ENCODE measurements at places on chromosomes 1 and 21.

GRCh38 chr1:164473544-164473943 is 85.4 kb upstream of the PBX1 start:
- DNase-seq, result no peak

DNA sequence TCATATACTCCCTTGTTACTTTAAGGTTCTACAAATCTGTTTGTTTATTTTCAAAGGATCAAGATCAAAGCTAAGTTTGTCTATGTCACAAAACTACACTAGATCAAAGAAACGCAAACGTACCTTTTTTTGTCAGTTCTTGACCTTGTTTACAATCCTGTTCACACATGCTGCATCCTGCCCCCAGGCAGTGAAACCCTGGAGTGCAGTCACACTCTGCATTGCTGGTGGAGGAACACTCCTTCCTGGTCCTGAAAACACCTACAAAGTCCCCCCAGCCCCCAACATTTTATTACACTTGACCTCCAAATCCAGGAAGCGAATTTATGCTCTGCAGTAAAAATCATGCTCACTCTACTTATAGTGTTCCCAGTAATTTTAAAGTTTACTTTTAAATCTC is 2.6 kb downstream of the TNFRSF9 start:
- DNase-seq, result no peak

GRCh38 chr1:67815303-67816094 is 17.8 kb downstream of the GNG12 start:
- no peak for DNase-seq

DNA sequence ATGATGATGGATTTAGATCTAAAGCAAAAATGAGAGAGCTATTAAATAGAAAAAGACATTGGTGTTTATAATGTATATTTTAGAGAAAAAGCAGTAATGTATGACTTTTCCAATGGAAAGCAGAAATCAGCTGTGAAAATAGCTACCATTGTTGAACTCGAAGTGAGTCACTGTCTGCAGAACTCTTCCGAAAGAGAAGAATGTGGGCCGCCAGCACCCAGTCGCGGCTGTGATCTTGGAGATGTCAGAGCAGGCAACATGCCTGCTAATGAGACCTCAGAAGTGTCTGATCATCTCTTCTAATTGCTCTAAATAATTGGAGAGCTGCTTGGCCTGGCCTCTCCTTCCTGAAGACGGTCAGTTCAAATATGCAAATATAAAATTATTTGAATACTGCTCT is 333.6 kb upstream of the RUNX1 start:
- no peak for DNase-seq

DNA sequence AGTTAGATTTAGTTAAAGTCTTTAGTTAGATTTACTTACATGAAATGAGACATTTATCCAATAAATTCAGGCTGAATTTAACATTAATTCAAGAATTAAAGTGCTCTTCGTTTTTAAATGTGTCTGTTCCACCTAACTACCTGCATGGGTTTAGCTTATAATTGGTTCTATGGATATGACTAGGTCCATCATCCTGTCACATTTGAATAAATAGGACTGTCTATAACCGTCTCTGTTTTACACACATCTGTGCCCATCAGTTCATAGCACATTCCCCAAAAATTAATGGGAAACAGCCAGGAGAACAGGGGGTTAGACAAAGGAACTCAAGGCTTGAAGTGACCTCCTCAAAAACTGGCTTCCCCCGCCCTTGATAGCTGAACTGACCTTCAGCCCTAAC is 219.6 kb downstream of the MRPL39 start:
- no peak for DNase-seq

GRCh38 chr1:25039229-25039628 is 109.2 kb upstream of the RUNX3 start:
- DNase-seq, result no peak

- DNase-seq, result no peak
Observed at GRCh38 chr1:51600965-51601364, 15.9 kb upstream of the OSBPL9 start.

- no peak for DNase-seq
Observed at GRCh38 chr21:44530221-44530902, 9.6 kb downstream of the KRTAP10-1 start.

- no peak for DNase-seq
Observed at GRCh38 chr1:176517484-176517883, 54.5 kb downstream of the PAPPA2 start.

- DNase-seq, result peak; percentile 23
Observed at GRCh38 chr1:66981679-66982078, 56.9 kb downstream of the MIER1 start.

DNA sequence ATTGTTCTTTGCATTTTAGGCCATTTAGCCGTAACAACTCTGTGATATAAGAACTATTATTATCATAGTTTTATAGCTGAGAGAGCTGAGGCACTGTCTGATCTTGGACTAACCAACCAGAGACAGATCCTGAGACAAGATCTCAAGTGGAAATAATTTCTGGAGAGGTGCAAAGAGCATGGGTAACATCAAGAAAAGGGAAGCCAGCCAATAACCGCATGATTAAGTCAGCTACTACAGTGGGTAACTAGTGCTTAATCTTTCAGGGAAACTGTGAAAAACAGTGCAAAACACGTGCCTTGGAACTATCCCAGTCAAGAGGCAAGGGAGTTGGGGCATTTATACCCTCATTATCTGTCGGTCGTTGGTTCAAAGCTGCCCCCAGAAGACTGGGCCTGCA is 105.8 kb downstream of the OMA1 start:
- no peak for DNase-seq

DNA sequence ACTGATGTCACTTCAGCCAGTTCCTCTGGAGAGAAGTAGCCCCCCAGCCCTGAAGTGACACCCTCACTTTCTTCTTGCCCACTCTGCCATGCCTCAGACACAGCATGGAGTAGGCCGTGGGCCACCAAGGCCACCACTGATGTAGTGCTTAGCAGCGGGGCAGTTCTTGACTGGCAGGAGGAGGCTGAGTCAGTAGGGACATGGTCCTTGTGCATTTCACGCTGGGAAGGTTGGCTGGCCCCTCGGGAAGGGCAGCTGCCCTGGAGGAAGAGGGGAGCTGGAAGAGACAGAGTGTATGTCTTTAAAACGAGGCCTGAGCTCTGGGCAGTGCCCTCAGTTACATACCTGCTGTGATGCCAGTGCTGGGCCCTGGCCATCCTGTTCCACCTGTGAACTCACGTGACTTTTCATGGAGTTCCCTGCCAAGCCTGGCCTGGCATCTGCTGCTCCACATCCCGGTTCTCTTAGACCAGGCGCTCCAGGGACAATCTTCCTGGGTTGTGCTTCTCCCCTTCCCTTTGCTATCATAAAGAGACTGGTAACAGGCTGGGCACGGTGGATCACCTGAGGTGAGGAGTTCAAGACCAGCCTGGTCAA is 158.6 kb upstream of the TMEM51 start:
- peak; percentile 84 for DNase-seq
